HT-29 (cell line): ENCODE measurements at places on chromosomes 2 and 18. TPM values are rescaled to one million over a fixed set of nuclear protein-coding genes. Genes with fewer than 3 reads are reported as not detected.

- no peak for DNase-seq
Observed at GRCh38 chr18:11136241-11136640, 13.1 kb downstream of the PIEZO2 start.

GRCh38 chr2:170743530-170744239, 26.5 kb upstream of the ERICH2 start:
- DNase-seq, result no peak

- no peak for DNase-seq
Observed at GRCh38 chr2:226877491-226877890, 41.6 kb downstream of the RHBDD1 start.

GRCh38 chr2:88210132-88211002, 40.2 kb downstream of the THNSL2 start:
- DNase-seq, result no peak

DNA sequence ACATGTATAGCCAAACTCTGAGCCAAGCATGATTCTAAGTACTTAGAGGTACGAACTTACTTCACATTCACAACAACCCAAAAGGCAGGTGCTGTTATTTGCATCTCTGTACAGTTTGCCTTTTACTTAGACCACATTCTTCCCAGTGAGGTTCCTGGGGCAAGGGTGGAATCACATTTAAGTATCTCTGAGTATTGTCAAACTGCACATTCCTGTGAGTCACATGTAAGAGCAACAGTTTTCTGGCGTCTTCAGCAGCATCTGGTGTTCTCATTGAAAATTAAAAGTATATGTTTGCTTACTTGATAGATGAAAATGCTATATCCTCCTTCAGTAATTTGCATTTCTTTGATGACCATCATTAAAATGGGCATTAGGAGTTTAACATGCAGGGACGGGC, 119.1 kb downstream of the UXS1 start:
- DNase-seq, result no peak

DNA sequence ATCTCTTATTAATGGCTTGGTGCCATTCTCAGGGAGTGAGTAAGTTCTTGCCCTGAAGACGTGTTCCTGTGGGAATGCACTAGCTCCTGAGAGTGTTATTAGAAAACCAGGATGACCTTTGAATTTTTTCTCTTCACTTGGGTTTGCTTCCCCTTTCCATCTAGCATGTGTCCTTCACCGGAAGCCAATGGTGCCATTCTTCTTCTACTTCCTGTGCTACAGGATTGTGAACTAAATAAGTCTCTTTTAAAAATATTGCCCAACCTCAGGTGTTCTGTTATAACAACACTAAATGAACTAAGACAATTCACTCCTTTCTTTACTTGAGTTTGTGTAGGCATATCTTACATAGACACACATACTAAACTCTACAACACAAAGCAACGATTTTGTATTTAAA, 447.0 kb downstream of the SOX11 start:
- no peak for DNase-seq

GRCh38 chr2:98453083-98453482, 8.4 kb downstream of the INPP4A start:
- DNase-seq, result no peak

DNA sequence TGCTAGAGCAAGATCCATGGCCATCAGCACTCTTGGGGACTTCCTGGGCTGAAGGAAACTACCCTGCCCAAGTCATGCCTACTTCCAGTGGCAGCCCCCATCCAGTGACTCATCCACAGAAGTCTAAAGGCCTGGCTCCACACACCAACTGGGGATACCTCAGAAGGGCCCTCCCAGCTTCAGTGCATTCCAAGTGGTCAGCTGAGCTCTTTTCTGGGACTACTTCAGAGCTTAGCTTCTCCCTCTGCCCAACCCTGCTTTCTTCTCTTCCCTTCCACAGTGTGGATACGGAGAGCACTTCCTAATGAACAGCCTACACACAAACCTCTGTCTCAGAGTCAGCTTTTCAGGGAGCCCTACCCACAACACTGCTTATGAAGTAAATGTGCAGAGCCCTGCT, 66.5 kb downstream of the CLHC1 start:
- DNase-seq, result peak; percentile 15

GRCh38 chr2:26845021-26845420, 2.9 kb upstream of the DPYSL5 start:
- no peak for DNase-seq

DNA sequence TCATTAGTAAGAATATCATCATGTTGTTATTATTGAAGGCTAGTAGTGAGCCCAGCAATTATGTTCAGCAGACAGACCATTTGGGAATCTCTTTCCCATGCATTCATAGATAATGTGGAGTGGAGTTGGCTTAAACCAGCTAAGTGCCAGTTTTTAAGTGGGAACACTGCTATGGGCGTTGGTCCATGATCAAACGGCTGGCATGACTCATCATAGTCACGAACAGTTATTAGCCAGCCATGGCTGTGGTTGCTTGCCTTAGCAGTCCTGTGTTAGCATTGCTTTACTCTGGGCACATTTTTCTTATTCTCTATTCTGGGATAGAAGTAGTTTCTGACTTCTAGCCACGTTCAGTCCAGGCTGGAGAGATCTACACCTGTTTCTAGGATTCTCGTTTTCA, 17.7 kb downstream of the EIF4E2 start:
- DNase-seq, result no peak

GRCh38 chr2:158024288-158024898, 77.3 kb upstream of the UPP2 start:
- peak; percentile 87 for DNase-seq

GRCh38 chr2:203033395-203033794, 18.7 kb downstream of the NBEAL1 start:
- no peak for DNase-seq

GRCh38 chr2:110871637-110872036, 139.3 kb downstream of the ACOXL start:
- DNase-seq, result no peak

GRCh38 chr2:19505199-19506136, 147.0 kb upstream of the OSR1 start:
- DNase-seq, result peak; percentile 64

DNA sequence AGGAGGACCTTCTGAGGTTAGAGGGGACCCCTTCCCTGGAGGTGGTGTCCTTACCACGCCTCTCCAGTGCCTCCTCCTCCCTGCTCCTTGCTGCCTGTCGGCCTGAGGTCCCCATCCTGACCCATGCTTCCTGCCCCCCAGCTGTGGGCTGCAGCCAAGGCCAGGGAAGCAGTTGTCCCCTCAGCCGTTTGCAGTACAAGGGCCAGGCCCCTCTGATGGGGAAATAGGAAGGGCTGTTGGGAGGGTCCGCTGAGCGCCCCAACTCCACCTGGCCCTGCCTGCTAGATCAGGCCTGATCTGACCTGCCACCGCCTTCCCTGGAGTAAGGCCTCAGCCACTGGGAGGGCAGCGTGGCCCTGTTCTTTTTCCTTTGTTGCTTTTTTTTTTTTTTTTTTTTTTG, 219.8 kb downstream of the KLHL29 start:
- no peak for DNase-seq

The ODC1 gene
- total RNA-seq, result 323 and 427 TPM in 2 replicates

The TRAPPC8 gene
- total RNA-seq, result 27.7 and 28.0 TPM in 2 replicates

The PCARE gene
- not detected in 2 replicates for total RNA-seq

The TRIM43 gene
- total RNA-seq, result not detected in 2 replicates

The SCN1A gene
- not detected in 2 replicates for total RNA-seq

The MAP3K19 gene
- total RNA-seq, result not detected in 2 replicates

The ST8SIA5 gene
- not detected in 2 replicates for total RNA-seq

The NEU2 gene
- total RNA-seq, result not detected in 2 replicates

The CIDEA gene
- not detected in 2 replicates for total RNA-seq

The SELENOI gene
- 23.6 and 32.9 TPM in 2 replicates for total RNA-seq

The MRO gene
- not detected in 2 replicates for total RNA-seq

The IL1RL2 gene
- total RNA-seq, result 2.4 and 3.8 TPM in 2 replicates

The FAM161A gene
- 0.18 and 2.9 TPM in 2 replicates for total RNA-seq

The XDH gene
- 0.28 and 0.81 TPM in 2 replicates for total RNA-seq

The DSEL gene
- total RNA-seq, result 0.47 and 0.69 TPM in 2 replicates

The GCG gene
- not detected in 2 replicates for total RNA-seq

The SKOR2 gene
- total RNA-seq, result not detected in 2 replicates

The SCN7A gene
- not detected in 2 replicates for total RNA-seq

The IL36G gene
- total RNA-seq, result not detected in 2 replicates
